ENCODE measurements at places on chromosomes 6 and 20.

- no peak overlapping the region for H3K27ac ChIP-seq
- DNase-seq = no peak
- no peaks in the 10 kb centered on the region for H3K4me1 ChIP-seq
- no peaks in the 10 kb centered on the region for H3K27me3 ChIP-seq
- no peak overlapping the region for H3K4me3 ChIP-seq
- no peaks in the 10 kb centered on the region for H3K36me3 ChIP-seq
Measured at GRCh38 chr6:137171824-137172733, 1.4 kb downstream of the IL22RA2 start.

GRCh38 chr6:153644000-153644399 lies 395.0 kb upstream of the OPRM1 start:
- no peaks in the 10 kb centered on the region for H3K36me3 ChIP-seq
- H3K4me3 ChIP-seq = no peak overlapping the region
- no peaks in the 10 kb centered on the region for H3K27me3 ChIP-seq
- no peak overlapping the region for H3K27ac ChIP-seq

DNA sequence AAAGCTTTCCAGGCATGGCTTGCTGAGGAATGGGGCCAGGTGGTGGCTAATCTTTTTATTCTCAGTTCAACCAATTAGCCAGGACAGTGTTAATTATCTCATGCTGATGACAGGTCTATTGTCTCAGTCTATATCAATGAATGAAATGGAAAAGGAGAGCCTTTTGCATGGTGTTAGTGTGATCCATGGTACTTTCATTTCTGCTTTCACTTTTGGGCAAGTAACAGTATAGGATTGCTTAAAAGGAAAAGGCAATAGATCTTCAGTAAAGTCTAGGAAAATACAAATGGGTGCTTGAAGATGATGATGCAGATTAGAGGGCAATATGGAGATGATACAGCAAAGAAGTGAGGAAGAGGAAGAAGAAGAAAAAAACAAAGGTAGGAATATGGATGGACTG lies 430.3 kb downstream of the TFAP2A start:
- no peaks in the 10 kb centered on the region for H3K36me3 ChIP-seq
- no peak overlapping the region for H3K27ac ChIP-seq
- H3K27me3 ChIP-seq = no peaks in the 10 kb centered on the region

GRCh38 chr20:52242237-52243230 lies 51.0 kb upstream of the ZFP64 start:
- DNase-seq = no peak
- no peaks in the 10 kb centered on the region for H3K4me1 ChIP-seq
- H3K27ac ChIP-seq = no peak overlapping the region
- H3K27me3 ChIP-seq = no peaks in the 10 kb centered on the region
- H3K4me3 ChIP-seq = no peak overlapping the region

- no peak for DNase-seq
- H3K4me3 ChIP-seq = no peak overlapping the region
- no peaks in the 10 kb centered on the region for H3K36me3 ChIP-seq
- H3K27ac ChIP-seq = no peak overlapping the region
- H3K27me3 ChIP-seq = no peaks in the 10 kb centered on the region
Measured at GRCh38 chr20:43167615-43168014, 22.1 kb downstream of the PTPRT start.

GRCh38 chr20:54680439-54680838 lies 205.0 kb downstream of the DOK5 start:
- DNase-seq = no peak
- no peak overlapping the region for H3K27ac ChIP-seq
- no peaks in the 10 kb centered on the region for H3K4me1 ChIP-seq
- no peaks in the 10 kb centered on the region for H3K36me3 ChIP-seq
- no peaks in the 10 kb centered on the region for H3K27me3 ChIP-seq

GRCh38 chr6:159109391-159109790 lies 59.8 kb upstream of the FNDC1 start:
- peak overlapping the region; percentile 22 for H3K27ac ChIP-seq
- H3K4me1 ChIP-seq = peaks cover 60% of the 10 kb centered on the region
- no peaks in the 10 kb centered on the region for H3K27me3 ChIP-seq
- DNase-seq = no peak

- no peak overlapping the region for H3K27ac ChIP-seq
- H3K4me1 ChIP-seq = peaks cover under 1% of the 10 kb centered on the region
- no peak overlapping the region for H3K4me3 ChIP-seq
- no peaks in the 10 kb centered on the region for H3K36me3 ChIP-seq
Measured at GRCh38 chr20:51017251-51017650, 5.7 kb downstream of the KCNG1 start.

GRCh38 chr6:153038378-153039057 lies 36.0 kb upstream of the MTRF1L start:
- no peaks in the 10 kb centered on the region for H3K36me3 ChIP-seq
- no peaks in the 10 kb centered on the region for H3K27me3 ChIP-seq
- H3K4me1 ChIP-seq = no peaks in the 10 kb centered on the region
- no peak for DNase-seq

GRCh38 chr6:23728707-23729106 lies 397.3 kb upstream of the NRSN1 start:
- no peak for DNase-seq
- H3K36me3 ChIP-seq = no peaks in the 10 kb centered on the region
- H3K4me1 ChIP-seq = no peaks in the 10 kb centered on the region
- H3K4me3 ChIP-seq = no peak overlapping the region
- H3K27me3 ChIP-seq = no peaks in the 10 kb centered on the region
- no peak overlapping the region for H3K27ac ChIP-seq

GRCh38 chr6:6685249-6686040 lies 96.9 kb downstream of the LY86 start:
- no peak overlapping the region for H3K27ac ChIP-seq
- DNase-seq = no peak

GRCh38 chr6:40900791-40901190 lies 138.2 kb downstream of the UNC5CL start:
- no peak for DNase-seq
- H3K36me3 ChIP-seq = no peaks in the 10 kb centered on the region
- no peaks in the 10 kb centered on the region for H3K4me1 ChIP-seq
- no peak overlapping the region for H3K4me3 ChIP-seq
- no peak overlapping the region for H3K27ac ChIP-seq
- no peaks in the 10 kb centered on the region for H3K27me3 ChIP-seq

GRCh38 chr6:30750379-30750668 lies 6.0 kb upstream of the IER3 start:
- no peaks in the 10 kb centered on the region for H3K36me3 ChIP-seq
- no peak overlapping the region for H3K27ac ChIP-seq
- no peaks in the 10 kb centered on the region for H3K4me1 ChIP-seq
- no peak overlapping the region for H3K4me3 ChIP-seq

All from effector memory CD4-positive, alpha-beta T cell (primary cell).